ENCODE measurements at places on chromosomes 12 and 14. TPM values are rescaled to one million over a fixed set of nuclear protein-coding genes. Genes with fewer than 3 reads are reported as not detected.

Gene FAM181A
- not detected for total RNA-seq

Gene KLRC3
- not detected for total RNA-seq

Gene MDM2
- 85.1 TPM for total RNA-seq

Gene CYP46A1
- 2.1 TPM for total RNA-seq

Gene BTG1
- 26.1 TPM for total RNA-seq

Gene RHNO1
- total RNA-seq, result 10.4 TPM

Gene SLC38A6
- total RNA-seq, result 63.7 TPM

Gene HOXC13
- total RNA-seq, result not detected

Gene OAS2
- 6.8 TPM for total RNA-seq

Gene USP5
- total RNA-seq, result 61.6 TPM

Gene MORN3
- total RNA-seq, result under 0.01 TPM

Gene PPHLN1
- total RNA-seq, result 59.0 TPM

Gene TUBA1A
- total RNA-seq, result 942 TPM

Gene BEGAIN
- 1.0 TPM for total RNA-seq

Gene KCNC2
- total RNA-seq, result 0.52 TPM

Gene CLEC14A
- 25.1 TPM for total RNA-seq

Gene TMPRSS12
- total RNA-seq, result not detected

Gene TRPV4
- total RNA-seq, result 0.52 TPM

Gene PRB4
- not detected for total RNA-seq

Gene PPP1R1A
- 6.8 TPM for total RNA-seq

Gene LRRC43
- total RNA-seq, result not detected

Gene AQP2
- total RNA-seq, result not detected

Gene PPP2R5E
- total RNA-seq, result 11.0 TPM

Gene RNF10
- 118 TPM for total RNA-seq

Gene CACNA1C
- total RNA-seq, result 7.3 TPM

Gene NINJ2
- total RNA-seq, result 2.6 TPM

Gene PLD4
- total RNA-seq, result 7.8 TPM

Gene PLA2G1B
- total RNA-seq, result not detected

Gene GPRC5A
- 1.0 TPM for total RNA-seq
